ENCODE measurements at places on chromosomes 3 and 15. TPM values are rescaled to one million over a fixed set of nuclear protein-coding genes. Genes with fewer than 3 reads are reported as not detected.

- DNase-seq, result no peak
These were observed 19.8 kb upstream of the RAB7A start for GRCh38 chr3:128706086-128706615.

UBAP1L gene
- 10.0 TPM for polyA plus RNA-seq

GRCh38 chr15:73851689-73852088 is 21.7 kb upstream of the TBC1D21 start:
- DNase-seq, result peak; percentile 67

DNA sequence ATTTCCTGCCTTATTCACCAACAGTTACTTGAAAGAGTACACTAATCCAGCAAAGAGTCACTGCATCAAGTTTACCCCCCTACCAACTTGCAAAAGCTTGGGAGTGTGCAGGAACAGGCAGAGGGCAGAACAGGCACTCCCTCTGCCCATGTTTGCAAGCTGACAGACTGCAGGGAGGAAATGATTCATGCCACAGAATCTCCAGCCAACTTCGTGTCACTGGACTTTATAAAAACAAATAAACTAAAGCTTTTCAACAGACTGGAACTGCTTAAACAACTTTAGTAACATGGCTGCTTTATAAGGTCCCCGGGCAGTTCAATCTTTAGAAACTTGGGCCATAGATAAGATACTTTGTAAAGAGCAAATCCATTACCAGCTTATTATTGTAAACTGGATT is 129.5 kb downstream of the THRB start:
- peak; percentile 48 for DNase-seq

DNA sequence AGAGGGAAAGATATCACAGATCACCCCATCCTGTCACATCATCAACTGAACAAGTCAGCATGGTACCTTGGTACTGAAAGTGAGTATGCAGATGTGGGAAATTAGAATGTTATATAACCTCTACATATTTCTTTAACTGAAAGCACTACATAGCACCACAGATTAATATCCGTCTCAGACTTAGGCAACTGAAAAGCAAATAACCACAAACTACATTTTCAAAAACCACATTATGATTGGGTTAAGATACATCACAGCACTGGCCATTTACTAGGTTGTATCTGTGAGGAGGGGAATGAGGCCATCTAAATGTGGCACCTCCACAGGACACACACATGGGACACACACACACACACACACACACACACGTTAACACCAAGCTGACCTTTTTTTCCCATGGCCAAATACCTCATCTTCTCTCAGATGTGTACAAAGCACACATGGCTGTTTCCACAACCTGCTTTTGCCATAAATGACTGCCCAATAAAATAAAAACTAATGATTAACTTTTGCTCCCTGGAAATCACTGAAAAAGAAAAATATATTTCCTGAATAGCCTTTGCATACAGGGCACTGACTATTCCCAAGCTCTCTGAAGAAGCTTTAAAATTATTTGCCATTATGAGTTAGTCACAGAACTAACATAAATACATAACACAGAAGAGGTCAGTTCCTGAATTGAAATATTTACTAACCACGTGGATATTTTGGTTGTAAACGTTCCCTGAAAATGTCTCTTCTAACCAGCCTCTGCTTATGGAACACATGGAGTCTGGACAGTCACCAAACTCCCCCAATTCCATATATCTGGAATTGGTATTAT is 60.1 kb downstream of the SUMF1 start:
- DNase-seq, result no peak

GRCh38 chr3:190120269-190121060 is at the start of gene P3H2:
Gene P3H2 (minus strand): TSS chr3:190120897. CDS start chr3:190120731, 166 bp downstream.
- peak; percentile 65 for DNase-seq

DNA sequence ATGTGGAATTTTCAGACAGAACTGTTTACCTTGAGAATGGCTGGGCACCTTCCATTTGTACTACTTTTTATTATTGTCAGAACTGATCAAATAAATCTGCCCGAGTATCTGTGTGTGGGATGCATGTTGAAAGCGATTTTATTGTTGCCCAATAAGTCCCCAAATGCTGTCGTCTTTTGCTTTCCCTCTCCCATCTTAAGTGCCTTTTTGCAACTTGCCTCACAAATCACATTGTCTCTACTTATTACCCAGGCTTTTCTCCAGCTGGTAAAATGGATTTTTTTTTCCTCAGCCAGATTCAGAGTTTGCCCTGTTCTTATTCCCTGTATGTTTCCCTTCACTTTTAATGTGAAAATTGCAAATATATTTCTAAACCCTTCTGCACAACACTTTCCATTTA is 163.1 kb downstream of the CNTN4 start:
- DNase-seq, result no peak

TEX55 gene
- not detected for polyA plus RNA-seq

GRCh38 chr3:149003653-149004305 is 12.4 kb downstream of the GYG1 start:
- no peak for DNase-seq

- DNase-seq, result no peak
These were observed 46.9 kb downstream of the CHSY1 start for GRCh38 chr15:101204739-101205535.

GRCh38 chr3:113557374-113557773 is 25.0 kb downstream of the SIDT1 start:
- DNase-seq, result no peak

DNA sequence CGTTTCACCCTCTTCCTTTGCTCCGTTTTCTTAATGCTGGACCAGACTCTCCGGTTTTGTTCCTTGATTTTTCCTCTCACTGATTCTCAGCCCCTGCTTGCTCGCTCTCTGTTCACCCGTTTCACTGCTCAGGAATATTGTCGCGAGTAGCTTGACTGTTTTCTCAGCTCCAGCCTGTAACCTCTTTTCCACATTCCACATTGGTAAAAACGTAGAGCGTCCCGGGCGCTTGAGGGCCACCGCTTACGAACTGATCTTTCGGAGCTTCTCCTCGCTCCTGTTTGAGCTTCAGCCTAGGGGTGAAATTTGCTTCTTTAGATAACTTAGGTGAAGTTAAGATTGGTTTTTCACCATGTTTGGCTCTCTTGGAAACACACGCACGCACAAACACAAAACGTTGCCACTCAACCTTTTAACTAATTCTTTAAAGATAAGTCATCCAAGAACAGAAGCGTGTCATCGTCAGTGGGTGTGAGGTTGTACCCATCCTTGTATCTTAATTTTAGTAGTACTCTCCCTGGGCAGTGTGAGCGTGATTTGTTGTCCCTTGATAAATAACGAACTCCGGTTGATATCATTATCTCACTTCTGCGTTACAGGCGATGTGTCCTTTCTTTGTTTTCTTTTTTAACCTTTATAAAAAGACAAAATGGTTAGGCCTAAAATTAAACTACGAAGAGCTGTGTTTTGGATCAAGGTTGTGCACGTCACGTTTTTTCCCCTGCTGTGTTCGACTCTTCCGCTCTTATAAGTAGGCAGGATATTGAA is 1.0 kb downstream of the PAK2 start:
- peak; percentile 47 for DNase-seq
